HCT116 (cell line): ENCODE measurements at places on chromosomes 1 and 21. TPM values are rescaled to one million over a fixed set of nuclear protein-coding genes. Genes with fewer than 3 reads are reported as not detected.

DNA sequence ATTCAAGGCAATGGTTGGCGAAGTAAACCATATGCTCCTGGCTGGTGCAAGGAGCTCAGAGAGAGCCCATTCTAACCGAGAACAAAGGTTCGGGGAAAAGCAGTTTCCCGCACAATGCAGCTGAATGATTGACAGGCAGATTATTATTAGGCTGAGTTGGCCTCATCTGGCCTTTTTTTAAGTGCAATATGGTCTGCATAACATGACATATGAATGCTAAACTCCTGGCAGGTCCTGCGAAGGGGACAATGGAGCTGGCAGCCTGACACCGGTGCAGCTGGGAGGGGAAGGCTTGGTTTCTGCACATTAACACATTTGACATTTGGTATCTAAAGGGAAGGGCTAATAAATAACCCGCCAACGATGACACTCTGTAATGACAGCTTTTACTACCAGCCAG is 92.0 kb downstream of the MIS18A start:
- DNase-seq: no peak

GRCh38 chr1:53160924-53161378 is 18.5 kb upstream of the SLC1A7 start:
- DNase-seq: no peak

GRCh38 chr1:88802404-88802803 is 89.0 kb downstream of the GTF2B start:
- DNase-seq: no peak

Gene DSCAM
- total RNA-seq: not detected
